Progenitor cell of endocrine pancreas (in vitro differentiated cells): ENCODE measurements at places on chromosomes 12 and 14. TPM values are rescaled to one million over a fixed set of nuclear protein-coding genes. Genes with fewer than 3 reads are reported as not detected.

Gene FZD10
- total RNA-seq = 0.24 and 0.73 TPM in 2 replicates

Gene SUPT16H
- total RNA-seq = 106 and 108 TPM in 2 replicates

DNA sequence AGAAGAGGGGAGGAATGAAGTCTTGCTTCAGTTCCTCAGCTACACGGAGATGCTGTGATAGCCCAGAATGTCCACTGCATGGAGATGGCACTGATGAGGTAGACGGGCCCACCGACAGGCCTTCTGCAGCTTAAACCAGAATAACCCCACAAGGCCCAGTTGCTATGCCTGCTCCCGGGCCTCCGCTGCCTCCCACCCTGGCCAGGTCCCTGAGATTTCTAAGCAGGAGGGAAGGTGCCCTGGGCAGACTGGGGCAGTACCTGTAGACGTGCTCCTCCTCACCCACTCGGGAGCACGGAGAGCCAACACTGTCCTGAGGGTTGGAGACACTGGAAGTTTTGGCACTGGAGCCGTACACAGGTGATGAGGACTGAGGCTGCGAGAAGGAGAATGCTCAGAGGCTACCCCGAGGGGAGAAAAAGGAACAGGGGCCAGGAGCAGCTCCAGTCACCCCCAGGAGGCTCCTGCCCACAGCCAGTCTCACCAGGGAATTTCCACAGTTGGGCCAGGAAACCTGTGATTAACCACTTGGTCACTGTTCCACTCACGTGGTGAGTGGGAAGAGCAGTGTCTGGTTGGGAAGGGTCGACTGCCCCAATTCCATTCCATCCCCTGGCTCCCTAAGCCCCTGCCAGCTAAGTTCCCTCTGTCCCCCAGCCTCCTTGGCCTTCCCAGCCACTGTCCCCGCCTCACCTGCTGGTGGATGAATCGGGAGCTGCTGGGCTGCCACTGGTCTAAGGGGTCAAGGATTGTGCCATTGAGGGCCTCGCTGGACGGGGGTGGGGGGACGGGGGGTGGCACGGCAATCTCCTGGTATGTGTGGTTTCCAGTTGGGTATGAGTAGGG lies 22.8 kb upstream of the RPLP0 start:
- no peak overlapping the region for H3K27ac ChIP-seq
- no peaks in the 10 kb centered on the region for H3K27me3 ChIP-seq
- no peak overlapping the region for H3K4me3 ChIP-seq
- DNase-seq = no peak
- peaks cover 33% of the 10 kb centered on the region for H3K4me1 ChIP-seq

- no peak overlapping the region for H3K4me3 ChIP-seq
- no peak overlapping the region for H3K27ac ChIP-seq
- no peaks in the 10 kb centered on the region for H3K36me3 ChIP-seq
- no peaks in the 10 kb centered on the region for H3K4me1 ChIP-seq
- no peaks in the 10 kb centered on the region for H3K27me3 ChIP-seq
Observed at GRCh38 chr12:25058658-25059058, 109.8 kb upstream of the BCAT1 start.

- H3K4me1 ChIP-seq = peaks cover 15% of the 10 kb centered on the region
- H3K27ac ChIP-seq = no peak overlapping the region
- H3K4me3 ChIP-seq = no peak overlapping the region
- H3K36me3 ChIP-seq = peaks cover 24% of the 10 kb centered on the region
Observed at GRCh38 chr12:116009805-116010204, 267.7 kb downstream of the MED13L start.

DNA sequence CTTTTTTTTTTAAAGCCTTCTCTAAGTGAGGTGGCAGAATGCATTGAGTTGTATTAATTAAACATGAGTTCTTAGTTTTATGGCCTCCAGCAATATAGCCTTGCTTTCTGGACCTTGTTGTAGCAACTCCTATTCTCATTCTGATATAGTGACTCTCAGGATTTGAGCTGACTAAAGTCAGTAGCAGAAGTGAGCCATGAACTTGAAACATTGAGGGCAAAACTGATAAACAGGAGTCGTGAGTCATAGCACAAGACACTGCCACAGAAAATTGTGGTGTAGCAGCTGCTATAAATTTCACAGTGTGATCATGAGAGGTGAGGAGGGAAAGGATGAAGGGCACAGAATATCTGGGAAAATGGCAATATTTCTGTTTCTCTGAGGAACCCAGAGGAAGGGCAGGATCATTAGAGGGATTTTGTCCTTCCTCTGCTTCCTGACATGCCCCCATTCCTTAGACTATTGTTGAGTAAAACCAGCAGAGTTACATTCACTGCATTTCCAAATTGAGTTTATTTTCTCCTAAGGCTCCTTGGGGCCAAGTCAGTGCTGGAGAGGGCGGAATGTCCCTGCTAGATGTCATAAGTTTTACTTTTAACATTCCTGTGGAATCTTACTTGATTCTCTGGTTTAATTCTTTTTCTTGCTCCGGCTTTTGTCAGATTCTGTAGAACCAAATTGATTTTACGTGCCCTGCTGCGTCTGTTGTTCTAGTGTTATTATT lies 7.5 kb downstream of the KLRG1 start:
- no peak overlapping the region for H3K4me3 ChIP-seq
- H3K4me1 ChIP-seq = no peaks in the 10 kb centered on the region
- no peaks in the 10 kb centered on the region for H3K27me3 ChIP-seq
- DNase-seq = no peak
- no peaks in the 10 kb centered on the region for H3K36me3 ChIP-seq
- H3K27ac ChIP-seq = no peak overlapping the region

- no peaks in the 10 kb centered on the region for H3K27me3 ChIP-seq
- peaks cover 8% of the 10 kb centered on the region for H3K4me1 ChIP-seq
- no peak overlapping the region for H3K4me3 ChIP-seq
- no peak for DNase-seq
- H3K36me3 ChIP-seq = no peaks in the 10 kb centered on the region
Observed at GRCh38 chr12:101238800-101239329, 28.8 kb upstream of the SLC5A8 start.

Gene DHRS1
- 33.4 and 34.4 TPM in 2 replicates for total RNA-seq

Gene C12orf54
- total RNA-seq = not detected in 2 replicates

DNA sequence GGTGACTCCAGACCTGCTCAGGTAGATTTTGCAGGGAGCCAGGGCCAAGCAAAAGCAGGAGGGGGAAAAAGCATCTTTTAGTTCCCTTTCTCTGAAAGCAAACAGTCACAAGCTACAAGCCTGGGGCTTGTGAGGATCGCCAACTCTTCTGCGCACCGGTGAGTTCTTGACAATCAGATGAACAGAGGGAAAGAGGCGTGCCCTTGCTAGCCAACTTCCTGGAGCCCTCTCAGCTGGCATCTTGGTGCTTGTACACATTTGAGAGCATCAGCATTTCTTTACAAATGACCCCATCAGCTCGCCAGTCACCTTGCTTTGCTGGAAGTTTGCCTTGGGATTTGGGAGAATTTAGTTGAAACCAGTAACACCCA lies 55.5 kb downstream of the ZNF664 start:
- peaks cover 3% of the 10 kb centered on the region for H3K4me1 ChIP-seq
- no peak for DNase-seq
- H3K4me3 ChIP-seq = no peak overlapping the region
- no peaks in the 10 kb centered on the region for H3K27me3 ChIP-seq
- H3K36me3 ChIP-seq = no peaks in the 10 kb centered on the region

- H3K4me1 ChIP-seq = no peaks in the 10 kb centered on the region
Observed at GRCh38 chr14:34522496-34522895, 17.0 kb downstream of the EAPP start.

Gene FGFR1OP2
- total RNA-seq = 77.0 and 77.5 TPM in 2 replicates

GRCh38 chr12:26654623-26655022 lies 178.4 kb downstream of the ITPR2 start:
- no peak overlapping the region for H3K27ac ChIP-seq
- H3K27me3 ChIP-seq = no peaks in the 10 kb centered on the region
- H3K36me3 ChIP-seq = peaks cover 35% of the 10 kb centered on the region
- H3K4me3 ChIP-seq = no peak overlapping the region

DNA sequence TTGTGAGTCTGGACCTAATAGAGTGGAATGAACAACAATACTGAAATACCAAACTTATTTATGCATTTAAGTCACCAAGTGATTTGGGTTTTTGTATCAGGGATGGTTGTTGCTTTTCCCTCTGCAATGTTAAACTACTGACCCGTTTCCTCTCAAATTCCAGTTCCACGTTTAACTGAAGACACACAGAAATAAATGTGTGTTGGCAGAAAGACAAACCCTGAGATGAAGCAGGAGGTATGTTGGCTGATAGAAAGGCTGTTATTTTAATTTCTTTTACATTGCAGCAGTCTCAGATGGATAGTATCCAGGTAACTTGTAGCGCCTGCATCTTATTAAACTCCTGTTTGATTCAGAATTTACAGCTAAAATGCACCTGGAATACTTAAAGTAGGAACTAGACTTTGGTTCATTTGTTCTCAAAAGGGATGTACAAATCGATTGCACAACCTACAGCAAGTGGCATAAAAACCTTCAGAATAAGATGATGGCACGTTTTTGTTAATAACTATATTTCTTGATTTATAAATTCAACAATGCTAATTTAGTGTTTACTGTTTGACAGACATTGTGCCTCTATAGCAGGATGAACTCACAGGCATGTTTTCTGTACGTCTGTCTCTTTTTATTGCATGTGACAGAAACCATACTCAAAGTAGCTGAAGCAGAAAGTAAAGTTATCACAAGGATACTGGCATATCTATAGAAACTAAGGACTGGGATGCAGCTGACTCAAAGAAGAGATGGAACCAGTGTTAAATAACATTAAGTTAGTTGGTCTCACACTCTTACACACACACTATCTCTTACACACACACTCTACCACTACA lies 405.7 kb downstream of the ZFP36L1 start:
- no peak overlapping the region for H3K4me3 ChIP-seq
- H3K27me3 ChIP-seq = no peaks in the 10 kb centered on the region
- no peak overlapping the region for H3K27ac ChIP-seq
- H3K36me3 ChIP-seq = no peaks in the 10 kb centered on the region

Gene HOXC9
- not detected in 2 replicates for total RNA-seq

Gene SCNN1A
- 14.3 and 23.1 TPM in 2 replicates for total RNA-seq

Gene CLEC4D
- total RNA-seq = 0.14 TPM in 1 of 2 replicates, not detected in the other

- no peaks in the 10 kb centered on the region for H3K36me3 ChIP-seq
- no peak overlapping the region for H3K4me3 ChIP-seq
- H3K27me3 ChIP-seq = peaks cover 31% of the 10 kb centered on the region
- H3K27ac ChIP-seq = no peak overlapping the region
Observed at GRCh38 chr12:65125247-65125646, 4.1 kb upstream of the WIF1 start.

DNA sequence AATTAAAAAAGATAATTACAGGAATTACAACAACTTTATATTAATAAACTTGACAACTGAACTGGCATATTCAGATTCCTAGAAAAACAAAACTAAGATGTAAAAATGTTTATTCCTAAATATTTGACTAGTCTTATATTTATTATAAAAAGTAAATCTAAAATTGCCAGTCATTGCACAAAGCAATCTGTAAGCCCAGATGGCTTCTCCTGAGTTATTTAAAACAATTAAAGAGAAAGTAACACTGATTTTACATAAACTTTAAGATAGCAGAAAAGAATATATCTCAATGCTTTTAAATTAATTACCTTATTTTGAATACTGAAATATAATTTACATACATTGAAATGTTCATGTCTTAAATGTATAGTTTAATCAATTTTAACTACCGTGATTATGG lies 434.1 kb upstream of the RPL10L start:
- H3K36me3 ChIP-seq = no peaks in the 10 kb centered on the region
- H3K4me1 ChIP-seq = no peaks in the 10 kb centered on the region
- H3K27me3 ChIP-seq = no peaks in the 10 kb centered on the region
- H3K4me3 ChIP-seq = no peak overlapping the region

DNA sequence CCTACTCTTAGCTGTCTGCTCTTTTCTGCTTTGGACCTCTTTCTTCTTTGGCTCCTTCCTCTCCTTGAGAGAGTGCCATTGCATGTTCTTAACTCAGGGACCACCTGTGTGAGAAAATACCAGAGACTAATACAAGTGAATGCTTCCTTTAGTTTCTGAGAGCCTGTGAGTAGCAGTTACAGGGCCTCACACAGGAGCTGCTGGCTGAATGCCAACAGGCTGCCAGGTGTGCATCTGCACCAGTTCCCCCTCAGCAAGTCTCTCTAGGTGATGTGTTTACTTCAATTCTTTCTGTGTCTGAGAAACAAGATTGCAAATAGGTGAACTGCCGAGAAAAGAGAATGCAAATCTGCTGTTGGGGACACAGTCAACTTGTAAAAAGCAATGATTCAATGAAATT lies 108.2 kb downstream of the STXBP6 start:
- no peak overlapping the region for H3K27ac ChIP-seq
- no peak for DNase-seq
- H3K4me1 ChIP-seq = peaks cover 18% of the 10 kb centered on the region
- H3K27me3 ChIP-seq = no peaks in the 10 kb centered on the region
- H3K4me3 ChIP-seq = no peak overlapping the region

DNA sequence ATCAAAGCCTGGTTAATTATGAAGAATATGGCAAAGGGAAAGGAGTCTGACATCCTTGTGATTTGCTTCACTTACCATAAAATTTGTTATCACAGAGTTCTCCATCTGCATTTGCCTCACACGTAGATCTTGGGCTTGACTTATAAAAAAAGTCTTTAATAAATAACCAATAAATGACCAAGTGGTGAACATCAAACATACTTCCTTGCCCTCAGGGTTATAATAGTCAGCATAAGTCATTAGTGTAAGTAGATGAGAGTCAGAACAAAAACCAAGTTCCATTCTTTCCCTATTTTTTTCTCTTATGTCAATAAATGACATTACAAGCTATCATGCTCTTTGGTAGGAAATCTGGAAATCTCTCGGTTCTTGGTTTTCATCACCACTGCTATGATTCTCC lies 635.4 kb upstream of the ATXN7L3B start:
- H3K36me3 ChIP-seq = no peaks in the 10 kb centered on the region
- no peaks in the 10 kb centered on the region for H3K4me1 ChIP-seq

GRCh38 chr14:32382704-32383103 lies 53.6 kb downstream of the AKAP6 start:
- no peak for DNase-seq
- peaks cover 6% of the 10 kb centered on the region for H3K27me3 ChIP-seq
- H3K27ac ChIP-seq = no peak overlapping the region
- no peaks in the 10 kb centered on the region for H3K36me3 ChIP-seq

DNA sequence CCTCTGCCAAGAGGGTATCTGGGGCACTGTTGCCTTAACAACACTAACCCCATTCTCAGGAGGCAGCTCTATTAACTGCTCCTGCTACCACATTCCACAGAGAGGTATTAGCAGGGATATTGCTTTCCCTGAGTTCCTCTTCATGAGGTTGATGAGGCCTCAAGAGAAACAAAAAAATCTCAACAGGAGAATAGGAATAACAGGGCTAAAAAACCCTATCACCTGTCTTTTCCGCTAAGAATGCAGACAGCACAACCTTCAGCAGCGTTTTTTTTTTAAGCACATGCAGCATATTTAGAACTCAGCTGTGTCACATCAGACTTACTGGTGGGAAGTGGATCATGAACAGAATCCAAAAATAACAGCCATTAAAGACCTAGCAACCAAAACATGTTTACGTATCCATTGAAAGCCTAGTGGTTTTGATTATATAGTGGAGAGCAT lies 29.2 kb downstream of the ATF7 start:
- H3K36me3 ChIP-seq = peaks cover 16% of the 10 kb centered on the region
- no peaks in the 10 kb centered on the region for H3K27me3 ChIP-seq
- H3K4me3 ChIP-seq = no peak overlapping the region
- H3K27ac ChIP-seq = no peak overlapping the region
- no peak for DNase-seq
- peaks cover 8% of the 10 kb centered on the region for H3K4me1 ChIP-seq

Gene LTBP2
- total RNA-seq = 0.47 and 0.79 TPM in 2 replicates

Gene PXN
- total RNA-seq = 71.4 and 71.8 TPM in 2 replicates

Gene SLC25A3
- 530 and 561 TPM in 2 replicates for total RNA-seq
